ENCODE measurements at places on chromosomes 11 and 22.

DNA sequence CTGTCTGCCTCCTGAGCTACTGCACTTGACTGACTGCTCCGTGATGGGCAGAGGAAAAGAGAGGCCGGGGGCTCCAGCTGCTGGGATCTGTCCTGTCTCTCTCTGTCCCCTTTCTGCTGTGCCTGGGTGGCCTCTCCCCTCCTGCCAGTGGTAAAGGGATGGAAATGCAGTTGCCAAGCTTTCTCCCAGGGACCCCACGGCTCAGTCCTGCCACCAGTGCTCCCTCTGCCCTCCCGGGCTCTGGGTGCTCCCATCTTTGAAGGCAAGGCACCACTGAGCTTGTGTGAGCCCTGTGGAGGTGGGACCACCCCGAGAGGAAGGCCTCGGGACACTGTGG, 32.0 kb downstream of the NADSYN1 start:
- no peak for DNase-seq

DNA sequence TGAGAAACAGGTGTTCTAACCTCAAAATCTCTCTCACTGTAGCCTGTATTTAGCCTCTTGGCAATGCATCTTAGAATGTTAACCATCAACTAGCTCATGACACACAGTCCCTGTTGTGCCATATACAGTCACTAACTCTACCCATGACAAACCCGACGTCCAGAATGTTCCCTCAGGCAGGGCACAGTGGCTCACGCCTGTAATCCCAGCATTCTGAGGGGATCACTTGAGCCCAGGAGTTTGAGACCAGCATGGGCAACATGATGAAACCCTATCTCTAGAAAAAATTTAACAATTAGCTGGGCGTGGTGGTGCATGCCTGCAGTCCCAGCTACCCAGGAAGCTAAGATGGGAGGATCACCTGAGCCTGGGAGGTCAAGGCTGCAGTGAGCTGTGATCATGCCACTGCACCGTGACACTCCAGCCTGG, 18.2 kb upstream of the CCDC34 start:
- no peak for DNase-seq

- no peak for DNase-seq
Measured at GRCh38 chr11:73269459-73270015, 2.6 kb upstream of the P2RY6 start.

GRCh38 chr11:96088914-96089313, 165.0 kb upstream of the MTMR2 start:
- DNase-seq, result no peak

DNA sequence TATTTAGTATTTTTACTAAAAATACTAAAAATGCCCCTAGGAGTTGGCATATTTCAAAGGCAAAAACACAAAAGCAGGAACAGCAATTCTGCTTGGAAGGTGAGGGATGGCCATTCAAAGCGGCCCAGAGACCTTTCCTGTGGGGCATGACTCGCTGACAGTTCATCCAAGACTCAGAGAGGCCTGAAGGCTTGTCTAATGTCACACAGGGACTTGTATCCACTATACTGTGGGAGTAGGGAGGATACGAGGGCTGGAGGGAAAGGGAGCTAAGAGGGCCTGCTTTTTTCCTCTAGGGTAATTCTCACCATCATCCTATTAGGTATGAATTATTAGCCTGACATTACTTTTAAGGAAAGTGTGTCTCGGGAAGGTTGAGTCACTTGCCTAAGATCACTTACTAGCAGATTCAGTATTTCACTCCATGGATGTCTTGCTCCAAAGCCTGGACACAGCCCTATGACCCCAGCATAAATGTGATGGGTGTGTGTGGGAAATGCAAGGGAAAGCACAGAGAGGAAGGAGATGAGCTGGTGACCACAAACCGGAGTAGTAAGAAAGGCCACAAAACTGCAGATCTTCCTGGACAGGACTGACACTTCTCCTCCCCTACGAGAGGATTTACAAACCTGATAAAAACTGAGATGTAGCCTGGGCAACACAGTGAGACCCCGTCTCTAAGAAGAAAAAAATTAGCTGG, 16.7 kb upstream of the UCP3 start:
- DNase-seq, result no peak

GRCh38 chr11:86218125-86219084, 26.1 kb upstream of the EED start:
- DNase-seq, result peak; percentile 13

- DNase-seq, result no peak
Measured at GRCh38 chr11:127791844-127792243, 791.3 kb upstream of the KIRREL3 start.

- no peak for DNase-seq
Measured at GRCh38 chr11:12546660-12547059, 127.6 kb upstream of the TEAD1 start.

- DNase-seq, result no peak
Measured at GRCh38 chr22:25419247-25420113, 145.0 kb upstream of the GRK3 start.

DNA sequence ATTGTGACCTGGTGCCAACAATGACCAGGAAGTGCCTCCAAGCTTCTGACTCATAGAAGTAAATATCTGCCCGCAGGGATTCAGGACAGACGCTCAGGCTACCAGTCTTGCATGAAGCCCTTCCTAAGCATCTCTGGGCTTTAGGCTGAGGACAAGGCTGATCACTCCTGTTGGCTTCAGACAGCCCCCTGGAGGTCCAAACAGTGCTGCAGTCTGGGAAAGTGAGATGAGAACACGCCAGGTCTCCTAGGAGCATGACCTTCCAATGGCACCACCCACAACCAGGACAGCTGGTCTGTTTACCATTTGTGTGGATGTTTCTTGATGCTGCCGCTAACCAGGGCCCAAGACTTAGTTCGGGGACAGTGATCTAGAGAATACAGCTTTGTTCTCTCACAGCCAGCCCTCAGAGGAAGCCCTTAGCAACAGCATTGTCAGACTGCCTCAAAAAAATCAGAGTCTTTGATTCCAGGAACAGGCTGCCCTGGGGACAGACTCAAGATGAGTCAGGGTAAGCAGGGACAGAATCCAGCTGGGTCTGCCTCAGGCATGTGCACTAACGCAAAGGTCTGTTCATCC, 111.2 kb downstream of the ZNF280B start:
- DNase-seq, result no peak

DNA sequence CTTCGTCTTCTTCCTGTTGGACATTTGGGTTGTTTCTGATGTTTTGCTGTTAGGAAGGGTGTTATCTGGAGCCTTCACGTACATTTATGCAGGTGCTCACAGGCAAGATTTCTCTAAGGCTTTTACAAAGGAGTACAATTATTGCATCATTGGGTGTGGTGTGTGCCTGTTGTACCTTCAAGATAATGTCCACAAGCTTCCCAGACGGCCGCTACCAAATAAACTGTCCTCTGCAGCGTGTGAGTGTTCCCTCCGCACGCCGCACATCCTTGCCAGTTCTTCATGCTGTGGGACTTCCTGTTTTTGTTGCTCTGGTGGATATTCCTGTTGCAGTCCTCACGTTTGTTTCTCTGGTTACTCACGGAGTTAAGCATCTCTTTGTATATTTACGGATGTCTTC, 133.3 kb downstream of the TBC1D22A start:
- DNase-seq, result no peak

DNA sequence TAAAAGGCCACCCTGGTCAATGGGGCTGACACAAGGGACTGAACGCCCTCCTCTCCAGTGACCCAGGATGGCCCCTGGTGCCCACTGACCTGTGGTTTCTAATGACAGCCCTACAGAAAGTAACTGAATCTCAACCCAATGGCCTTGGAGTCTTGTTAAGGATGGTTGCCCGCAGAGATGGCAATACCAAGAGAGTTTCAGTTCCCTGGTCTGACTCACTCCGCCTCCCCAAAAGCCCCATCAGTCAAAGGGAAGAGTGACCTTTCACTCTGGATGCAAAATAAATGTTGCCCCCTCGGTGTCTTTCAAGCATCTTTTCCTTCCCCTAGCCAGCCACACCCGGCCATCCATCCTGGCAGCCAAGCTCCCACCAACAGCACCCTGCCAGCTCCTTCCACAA, 57.7 kb upstream of the ISX start:
- no peak for DNase-seq

GRCh38 chr11:26399336-26399735, 67.4 kb downstream of the ANO3 start:
- DNase-seq, result no peak

DNA sequence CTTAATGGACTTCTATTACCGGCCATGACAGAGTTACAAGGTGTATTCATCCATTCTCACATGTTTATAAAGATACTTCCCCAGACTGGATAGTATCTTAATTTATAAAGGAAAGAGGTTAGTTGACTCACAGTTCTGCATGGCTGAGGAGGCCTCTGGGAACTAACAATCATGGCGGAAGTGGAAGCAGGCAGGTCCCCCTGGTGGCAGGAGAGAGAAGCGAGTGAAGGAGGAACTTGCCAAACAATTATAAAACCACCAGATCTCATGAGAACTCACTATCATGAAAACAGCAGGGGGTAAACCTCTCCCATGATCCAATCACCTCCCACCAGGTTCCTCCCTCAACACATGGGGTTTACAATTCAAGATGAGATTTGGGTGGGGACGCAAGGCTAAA, 170.0 kb upstream of the PDGFD start:
- DNase-seq, result no peak

- DNase-seq, result no peak
Measured at GRCh38 chr11:127816962-127817361, 770.4 kb downstream of the ETS1 start.

DNA sequence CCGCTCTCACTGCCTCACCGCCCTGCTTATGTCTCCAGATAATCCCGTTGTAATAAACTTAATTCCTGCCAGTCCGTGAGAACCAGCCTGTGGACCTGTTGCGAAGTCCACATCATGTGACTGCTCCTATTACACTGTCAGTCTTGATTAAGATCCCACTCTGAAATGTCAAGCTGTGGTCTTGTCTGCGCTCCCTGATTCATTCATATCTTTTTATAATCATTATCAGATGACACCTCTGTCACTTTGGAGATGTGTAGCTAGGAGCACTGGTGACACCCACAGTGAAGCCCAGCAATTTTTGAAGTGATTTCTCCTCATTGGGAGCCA, 377.3 kb downstream of the TBC1D22A start:
- no peak for DNase-seq

- DNase-seq, result no peak
Measured at GRCh38 chr11:92827132-92827531, 142.3 kb upstream of the MTNR1B start.

DNA sequence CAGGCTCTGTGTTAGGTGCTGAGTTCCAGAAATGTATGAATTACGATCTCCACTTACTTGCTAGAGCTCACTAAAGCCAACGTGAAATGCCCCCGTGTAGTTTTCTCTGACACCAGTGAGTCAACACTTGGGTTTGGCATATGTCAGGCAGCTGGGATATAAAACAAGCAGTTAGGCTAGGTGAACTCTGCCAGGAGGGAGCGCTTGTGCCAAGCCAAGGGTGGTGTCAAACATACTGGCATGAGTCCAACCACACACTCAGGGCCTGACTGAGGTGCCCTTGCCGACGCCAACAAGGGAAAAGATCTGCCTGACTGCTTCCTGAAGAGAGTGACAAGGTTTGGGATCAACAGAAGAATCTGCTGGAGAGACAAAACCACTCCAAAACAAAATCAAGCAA, 167.8 kb upstream of the NARS2 start:
- no peak for DNase-seq

DNA sequence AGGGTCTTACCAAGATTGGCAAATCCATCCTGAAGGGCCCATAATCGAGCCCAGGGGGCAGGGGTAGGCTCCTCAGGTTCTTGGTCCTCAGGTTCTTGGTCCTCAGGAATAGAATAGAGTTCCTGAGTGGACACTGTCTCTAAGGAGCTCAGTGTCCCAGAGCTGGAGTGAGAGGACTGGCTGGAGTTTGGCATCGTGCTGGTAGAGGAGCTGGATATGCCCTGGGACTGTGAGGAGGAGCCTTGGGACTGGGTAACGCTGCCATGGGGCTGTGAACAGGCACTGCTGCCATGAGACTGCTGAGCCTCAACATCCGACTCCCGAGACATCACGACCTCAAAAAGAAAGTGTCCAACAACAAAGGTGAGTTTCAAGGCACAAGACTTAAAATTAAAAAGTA, 7.2 kb downstream of the CHEK2 start:
- no peak for DNase-seq

GRCh38 chr11:105282658-105283057, 143.1 kb upstream of the CARD18 start:
- no peak for DNase-seq

GRCh38 chr22:26968859-26969523, 311.6 kb downstream of the MIAT start:
- DNase-seq, result no peak

- DNase-seq, result no peak
Measured at GRCh38 chr22:36998620-36999351, 20.5 kb downstream of the TST start.

- DNase-seq, result no peak
Measured at GRCh38 chr11:15327786-15328231, 213.1 kb downstream of the INSC start.

DNA sequence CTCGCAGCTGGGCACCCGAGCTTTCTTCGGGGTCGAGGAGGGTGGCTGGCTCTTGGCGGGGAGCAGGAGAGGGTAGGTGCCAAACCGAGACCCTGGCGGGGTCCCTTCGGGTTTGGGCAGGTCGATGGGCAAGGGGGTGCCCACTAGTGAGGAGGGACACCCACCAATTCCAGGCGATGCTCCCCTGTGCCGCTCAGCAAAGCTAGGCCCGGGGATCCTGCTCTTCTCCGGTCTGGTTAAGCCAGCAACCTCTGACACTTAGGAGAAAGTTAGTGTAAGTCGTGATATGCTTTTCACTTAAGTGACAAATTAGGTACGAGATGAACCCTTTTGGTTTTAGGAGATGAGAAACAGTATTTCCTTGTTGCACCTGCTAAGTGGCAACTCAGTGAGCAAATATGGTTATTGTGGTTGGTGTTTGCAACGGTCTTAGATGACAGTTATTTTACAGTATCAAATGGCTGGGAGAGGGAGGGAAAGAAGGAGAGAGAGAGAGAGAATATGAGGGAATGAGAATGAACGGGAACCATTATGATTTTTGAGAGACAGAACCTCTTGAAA, 565 bp downstream of the NUCB2 start:
- peak; percentile 11 for DNase-seq

DNA sequence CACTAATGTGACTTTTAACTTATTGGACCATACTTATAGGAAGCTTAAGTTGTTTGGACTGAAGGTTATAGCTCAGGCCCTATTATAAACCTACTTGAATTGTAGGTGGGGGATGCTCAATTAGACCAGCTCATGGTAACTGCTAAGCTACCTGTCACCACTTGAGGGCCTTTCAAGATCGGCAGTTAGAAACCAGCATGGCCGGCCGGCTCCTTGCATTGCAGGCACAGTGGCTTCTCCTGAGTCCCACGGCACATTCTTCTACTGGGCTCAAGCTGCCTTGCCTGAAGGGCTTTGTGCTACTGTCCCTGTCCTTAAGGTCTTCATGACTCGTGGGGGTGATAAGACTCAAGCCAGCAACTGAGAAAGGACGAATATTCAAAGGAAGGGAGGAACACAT, 70.8 kb downstream of the TBC1D22A start:
- no peak for DNase-seq

- DNase-seq, result no peak
Measured at GRCh38 chr22:25109878-25110595, 89.6 kb upstream of the CRYBB3 start.

Measured in stimulated activated CD4-positive, alpha-beta T cell treated with anti-CD3 and anti-CD28 coated beads, Interleukin-15, amount 100 ng/mL, for 1 hour (primary cell).